ENCODE measurements at places on chromosomes 2 and 18.

DNA sequence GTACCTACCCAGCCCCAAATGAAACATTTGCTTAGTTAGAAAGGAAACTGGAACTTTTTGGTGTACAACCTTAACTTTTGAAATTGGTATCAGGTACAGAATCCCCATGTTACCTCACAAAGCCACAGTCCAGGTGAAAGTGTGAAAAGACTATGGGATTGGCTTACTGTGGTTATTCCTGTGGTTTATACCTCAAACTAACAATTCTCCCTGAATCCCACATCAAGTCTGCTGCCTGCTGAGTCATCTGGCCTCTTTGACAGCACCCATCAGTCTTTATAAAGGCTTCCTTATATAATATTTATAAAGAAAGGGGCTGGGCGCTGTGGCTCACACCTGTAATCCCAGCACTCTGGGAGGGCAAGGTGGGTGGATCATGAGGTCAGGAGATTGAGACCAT, 164.6 kb downstream of the TMEM247 start:
- no peak for DNase-seq

GRCh38 chr18:58953627-58954026, 89.0 kb downstream of the ZNF532 start:
- DNase-seq = no peak

- no peak for DNase-seq
These were observed 190.3 kb downstream of the IRS1 start for GRCh38 chr2:226609366-226609765.

- no peak for DNase-seq
These were observed 124.8 kb downstream of the PXDN start for GRCh38 chr2:1619556-1619955.

- no peak for DNase-seq
These were observed 17.2 kb downstream of the SP110 start for GRCh38 chr2:230202430-230203109.
